ENCODE measurements at places on chromosomes 7 and 10.
A peak's percentile ranks its signal among the peaks of the same experiment; 100 is the strongest.

- DNase-seq, result no peak
Observed at GRCh38 chr10:77071956-77072355, 565.7 kb downstream of the KCNMA1 start.

GRCh38 chr7:130299866-130300265 is 6.9 kb downstream of the CPA4 start:
- DNase-seq, result no peak

- no peak for DNase-seq
Observed at GRCh38 chr10:49089557-49090188, 25.6 kb downstream of the VSTM4 start.

DNA sequence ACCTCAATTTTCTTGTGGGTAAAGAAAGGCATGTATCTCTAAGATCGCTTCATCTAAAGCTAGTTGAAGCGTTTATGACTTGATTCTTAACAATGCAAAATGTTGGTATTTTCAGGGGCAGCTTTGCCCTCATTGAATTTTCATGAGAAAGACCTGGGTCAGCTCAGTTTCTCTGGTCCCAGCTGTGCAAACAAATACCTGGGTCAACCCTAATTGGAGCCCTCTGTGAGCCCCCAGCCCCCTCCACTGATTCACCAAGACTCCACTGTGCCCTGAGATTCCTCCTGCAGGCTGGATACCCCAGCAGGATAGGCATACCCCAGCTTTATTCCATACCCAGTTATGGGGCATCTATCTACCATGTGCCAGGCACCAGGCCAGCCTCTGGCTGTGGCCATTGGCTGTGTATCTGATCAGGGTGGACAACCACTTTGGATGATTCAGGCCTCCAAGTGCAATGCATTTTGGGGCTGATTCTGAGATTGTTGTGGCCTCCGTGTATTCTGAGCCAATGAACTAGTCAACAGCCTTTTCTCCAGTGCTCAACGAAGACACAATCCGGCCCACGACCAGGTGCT is 201.9 kb downstream of the MYOF start:
- no peak for DNase-seq

- no peak for DNase-seq
Observed at GRCh38 chr10:59037018-59037389, 139.4 kb upstream of the PHYHIPL start.

- DNase-seq, result no peak
Observed at GRCh38 chr10:79264942-79265341, 82.3 kb upstream of the PPIF start.

- DNase-seq, result no peak
Observed at GRCh38 chr10:85655411-85655810, 711.2 kb downstream of the GRID1 start.

GRCh38 chr10:107164992-107165391 is 486 bp upstream of the SORCS1 start:
- peak; percentile 20 for DNase-seq

GRCh38 chr7:90005836-90006235 is 148.4 kb upstream of the STEAP1 start:
- DNase-seq, result no peak

DNA sequence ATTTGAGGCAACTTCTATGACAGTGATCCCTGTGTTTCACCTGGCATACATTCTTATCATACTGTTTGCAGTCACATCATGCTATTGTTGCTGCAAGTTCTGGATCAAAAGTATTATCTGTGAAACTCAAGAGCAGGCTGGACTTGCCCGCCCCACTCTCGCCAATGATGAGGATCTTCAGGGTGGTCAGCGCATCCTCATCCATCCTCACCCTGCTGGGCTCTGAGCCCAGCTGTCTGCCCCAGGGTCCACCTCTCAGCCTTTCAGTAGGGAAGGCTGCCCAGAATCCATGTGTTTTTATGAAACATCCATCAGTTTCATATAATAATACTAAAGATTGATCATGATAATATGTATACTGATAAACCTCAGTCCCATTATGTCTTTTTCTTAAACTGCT is 55.4 kb upstream of the KIF5B start:
- no peak for DNase-seq

DNA sequence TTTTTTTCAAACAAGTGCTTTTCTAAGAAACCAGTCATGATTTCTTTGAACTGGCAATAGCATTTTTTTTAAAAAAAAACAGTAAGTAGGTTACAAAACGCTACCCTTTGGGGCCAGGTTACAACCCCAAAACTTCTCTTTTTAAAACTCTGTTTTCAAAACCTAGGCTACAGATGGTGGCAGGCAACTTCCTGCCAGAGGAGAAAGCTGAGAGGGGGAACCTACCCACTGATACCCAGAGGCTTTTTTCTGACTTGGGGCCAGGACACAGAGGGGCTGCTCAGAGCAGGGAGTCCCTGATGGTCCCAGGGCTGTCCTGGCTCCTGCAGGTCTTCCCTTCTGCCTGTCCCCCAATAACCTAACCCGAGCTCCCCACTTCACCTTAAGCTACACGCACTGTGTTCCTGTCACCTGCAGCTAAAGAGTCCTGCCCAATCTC is 6.9 kb downstream of the STN1 start:
- DNase-seq, result no peak

DNA sequence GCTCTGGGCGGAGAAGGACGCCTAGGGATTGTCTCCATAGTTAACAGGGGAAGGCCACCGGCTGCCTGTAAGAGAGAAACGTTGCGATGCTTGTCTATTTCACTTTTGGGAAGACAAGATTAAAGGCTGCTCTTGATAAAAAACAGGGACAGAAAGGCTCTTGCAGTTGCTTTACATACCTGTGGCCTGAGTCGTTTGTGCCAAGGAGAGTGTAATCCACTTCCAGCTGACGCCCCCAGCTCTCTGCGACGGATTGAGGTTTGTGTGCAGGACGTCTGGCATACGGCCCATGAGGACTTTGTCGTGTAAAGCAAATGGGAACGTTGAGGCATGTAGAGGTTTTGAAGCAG is 1.1 kb downstream of the MAP3K8 start:
- no peak for DNase-seq

Data from caudate nucleus (tissue), 63 donors.